ENCODE measurements at places on chromosomes 1 and 21. TPM values are rescaled to one million over a fixed set of nuclear protein-coding genes. Genes with fewer than 3 reads are reported as not detected.

DNA sequence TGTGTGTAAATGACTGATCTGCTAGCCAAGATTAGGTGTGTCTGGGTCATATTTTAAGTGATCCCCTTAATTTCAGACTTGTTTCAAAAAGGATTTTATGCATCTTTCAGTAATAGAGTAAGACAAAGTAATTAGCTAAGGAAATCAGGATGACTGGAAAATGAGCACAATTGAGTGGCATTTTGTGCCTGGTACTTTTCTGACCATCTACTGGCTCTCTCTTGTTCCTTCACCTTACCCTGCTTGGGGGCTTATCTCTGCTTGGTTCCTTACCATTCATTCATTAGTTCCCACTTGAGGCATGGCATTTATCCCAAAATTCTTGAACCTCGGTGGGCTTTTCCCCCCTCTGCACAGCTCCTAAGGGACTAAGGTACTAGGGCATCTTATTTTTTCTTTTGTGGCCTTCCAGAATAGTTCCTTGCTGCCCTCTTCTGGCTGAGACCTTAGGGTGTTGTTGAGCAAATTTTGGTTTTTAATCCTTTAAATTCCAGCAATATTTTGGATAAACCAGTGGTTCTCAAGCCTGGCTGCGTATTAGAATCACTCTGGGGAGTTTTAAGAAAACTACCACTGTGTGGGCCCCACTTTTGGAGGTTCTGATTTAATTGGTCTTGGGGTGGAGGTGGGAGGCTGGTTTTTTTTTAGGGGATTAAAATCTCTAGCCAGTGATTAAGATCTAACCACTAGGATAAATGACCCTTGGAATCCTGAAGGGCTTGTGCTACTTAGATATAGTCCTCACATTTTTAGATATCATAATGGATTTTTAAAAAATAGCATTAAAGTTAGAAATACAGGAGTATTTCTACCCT lies 50.8 kb downstream of the HS2ST1 start:
- peak; percentile 33 for DNase-seq

The RGS2 gene
- total RNA-seq, result 26.9 TPM

DNA sequence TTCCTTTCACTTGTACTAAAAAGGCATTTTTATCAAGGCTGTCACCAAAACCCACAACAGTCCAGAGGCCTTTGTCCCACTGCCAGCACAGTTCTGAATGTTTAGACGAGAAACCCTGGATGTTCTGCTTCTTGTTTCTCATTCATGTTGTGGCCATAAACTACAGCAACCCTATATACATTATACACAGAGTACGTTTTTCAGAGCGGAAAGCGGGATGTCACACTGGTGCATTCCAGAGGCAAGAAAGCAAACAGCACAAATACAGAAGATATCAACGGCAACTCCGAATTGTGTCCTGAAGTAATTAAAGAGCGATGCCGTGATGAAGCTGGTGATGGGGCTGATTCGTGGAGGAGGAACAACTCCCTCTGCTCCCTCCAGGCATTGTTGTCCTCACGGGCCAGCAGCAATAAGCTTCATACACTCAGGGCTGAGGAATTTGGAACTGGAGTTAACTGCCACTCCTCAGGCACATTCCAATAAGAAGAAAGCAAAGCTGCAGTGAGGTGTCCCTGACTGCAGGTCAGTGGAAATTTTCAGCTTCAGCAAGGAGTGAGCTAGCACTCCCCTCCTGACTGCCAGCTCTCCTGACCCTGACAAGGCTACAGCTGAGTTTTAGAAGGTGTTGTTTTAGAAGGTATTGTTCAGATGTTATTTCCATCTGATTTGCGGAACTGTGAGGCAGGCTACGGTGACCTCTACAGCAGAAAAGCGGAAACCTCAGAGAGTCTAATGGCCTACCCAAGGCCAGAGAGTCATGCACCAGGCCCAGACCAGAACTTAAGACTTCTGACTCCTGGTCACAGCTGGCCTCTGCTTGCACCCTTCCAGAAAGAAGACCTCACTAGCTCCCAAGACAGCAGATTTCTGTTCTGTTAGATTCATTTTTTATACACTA lies 149.0 kb downstream of the TGFBR3 start:
- peak; percentile 94 for DNase-seq

DNA sequence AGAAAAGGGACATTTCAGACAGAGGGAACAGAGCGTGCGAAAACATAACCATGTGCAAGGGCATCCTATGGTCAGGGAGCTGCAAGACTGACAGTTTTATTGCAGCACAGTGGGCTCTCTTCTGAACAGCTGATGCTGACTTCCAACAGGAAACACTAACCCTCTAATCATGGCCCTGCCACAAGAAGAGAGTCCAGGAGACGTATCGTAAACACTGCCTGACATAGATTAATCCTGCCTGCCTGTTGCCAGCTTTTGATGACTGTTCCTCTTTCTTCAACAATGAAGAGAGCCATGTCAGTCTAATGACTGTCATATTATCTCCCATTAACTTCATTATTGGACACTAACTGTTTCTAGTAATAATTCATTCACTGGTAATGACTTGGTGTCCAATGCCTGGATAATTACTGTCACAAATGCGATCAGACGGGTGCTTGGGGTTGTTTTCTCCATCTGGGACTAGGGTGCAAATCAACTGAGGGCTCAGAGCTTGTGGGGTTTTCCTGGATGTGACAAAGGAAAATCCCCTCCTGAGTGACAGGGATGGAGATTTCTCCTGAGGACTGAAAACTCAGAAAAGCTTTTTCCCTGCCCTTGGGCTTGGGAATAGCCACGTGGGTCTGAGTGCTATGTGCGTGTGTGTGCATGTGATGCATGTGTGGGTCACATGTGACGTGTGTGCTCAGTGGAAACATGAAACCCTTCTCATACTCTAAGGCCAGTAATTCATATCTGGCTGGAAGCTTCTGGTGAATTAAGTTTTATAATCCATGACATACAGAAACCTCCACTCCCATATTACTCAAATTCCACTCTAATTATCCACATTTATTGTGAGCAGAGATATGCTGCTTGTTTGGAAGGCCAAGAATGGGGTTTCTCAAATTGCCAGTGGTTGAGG lies 144.0 kb upstream of the PLXNA2 start:
- no peak for DNase-seq

- DNase-seq, result no peak
Measured at GRCh38 chr1:62717483-62717882, 29.3 kb upstream of the DOCK7 start.

DNA sequence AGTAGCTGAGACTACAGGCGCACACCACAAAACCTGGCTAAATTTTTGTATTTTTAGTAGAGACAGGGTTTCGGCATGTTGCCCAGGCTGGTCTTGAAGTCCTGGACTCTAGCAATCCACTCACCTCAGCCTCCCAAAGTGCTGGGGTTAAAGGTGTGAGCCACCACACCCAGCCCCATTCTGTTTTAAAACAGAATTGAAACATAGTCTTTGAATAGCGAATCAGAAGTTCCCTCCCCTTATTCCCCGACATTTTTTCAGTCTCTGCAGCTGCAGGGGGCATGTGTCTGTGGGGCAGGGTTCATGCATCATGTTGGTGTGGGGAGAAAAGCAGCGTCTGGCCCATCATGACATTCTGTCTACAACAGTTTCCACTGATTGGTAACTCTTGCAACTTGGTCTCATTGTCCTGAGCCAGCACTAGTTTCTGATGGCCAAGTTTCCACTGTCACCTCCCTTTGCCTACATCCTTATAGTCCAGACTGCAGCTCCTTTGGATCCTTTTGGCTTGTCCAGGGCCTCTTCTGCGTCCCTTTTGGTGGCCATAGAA lies 15.6 kb upstream of the HHAT start:
- no peak for DNase-seq
